ENCODE measurements at places on chromosomes 7 and 10. TPM values are rescaled to one million over a fixed set of nuclear protein-coding genes. Genes with fewer than 3 reads are reported as not detected.

DNA sequence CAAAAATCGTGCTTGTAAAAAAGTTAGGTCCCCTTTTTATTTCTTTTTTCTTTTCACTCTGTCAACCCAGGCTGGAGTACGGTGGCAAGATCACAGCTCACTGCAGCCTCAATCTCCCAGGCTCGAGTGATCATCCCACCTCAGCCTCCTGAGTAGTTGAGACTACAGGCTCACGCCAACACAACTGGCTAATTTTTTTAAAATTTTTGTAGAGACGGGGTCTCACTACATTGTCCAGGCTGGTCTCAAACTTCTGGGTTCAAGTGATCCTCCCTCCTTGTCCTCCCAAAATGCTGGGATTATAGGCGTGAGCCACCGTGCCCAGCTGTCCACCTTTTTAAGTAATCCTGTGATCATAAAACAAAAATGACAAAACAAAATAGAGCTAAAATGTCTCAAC lies 19.4 kb upstream of the ARHGAP12 start:
- no peak for DNase-seq

GRCh38 chr7:88073626-88074025 lies 139.6 kb downstream of the ADAM22 start:
- DNase-seq, result no peak

GRCh38 chr7:121187676-121188075 lies 141.1 kb upstream of the WNT16 start:
- no peak for DNase-seq

DNA sequence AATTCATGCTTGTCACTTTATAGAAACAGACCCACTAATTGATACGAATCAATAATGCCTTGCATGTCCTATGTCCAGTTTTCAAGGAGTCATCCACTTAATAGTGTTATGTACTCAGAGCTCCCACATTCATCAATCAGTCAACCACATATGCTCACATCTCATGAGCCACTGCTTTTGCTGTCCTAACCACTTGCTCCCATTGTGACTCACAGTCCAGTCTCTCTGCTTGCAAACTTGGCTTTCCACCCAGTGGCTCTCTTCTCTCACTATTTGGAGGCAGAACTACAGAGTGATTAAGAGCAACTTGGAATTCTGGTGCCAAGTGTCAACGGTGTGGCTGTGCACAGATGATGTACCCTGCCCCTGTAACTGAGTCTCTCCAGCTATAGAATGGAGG lies 166.0 kb downstream of the SNX13 start:
- DNase-seq, result peak; percentile 91

- DNase-seq, result peak; percentile 51
Observed at GRCh38 chr7:137475966-137476365, 132.4 kb upstream of the PTN start.

GRCh38 chr10:71351087-71351486 lies 32.0 kb downstream of the SLC29A3 start:
- no peak for DNase-seq

- no peak for DNase-seq
Observed at GRCh38 chr10:44910602-44911001, 535 bp upstream of the TMEM72 start.

- no peak for DNase-seq
Observed at GRCh38 chr10:131050162-131050766, 261.3 kb downstream of the TCERG1L start.

- DNase-seq, result no peak
Observed at GRCh38 chr10:47378183-47378510, 5.9 kb downstream of the ZNF488 start.

- DNase-seq, result no peak
Observed at GRCh38 chr7:137934941-137935883, 66.7 kb downstream of the CREB3L2 start.

DNA sequence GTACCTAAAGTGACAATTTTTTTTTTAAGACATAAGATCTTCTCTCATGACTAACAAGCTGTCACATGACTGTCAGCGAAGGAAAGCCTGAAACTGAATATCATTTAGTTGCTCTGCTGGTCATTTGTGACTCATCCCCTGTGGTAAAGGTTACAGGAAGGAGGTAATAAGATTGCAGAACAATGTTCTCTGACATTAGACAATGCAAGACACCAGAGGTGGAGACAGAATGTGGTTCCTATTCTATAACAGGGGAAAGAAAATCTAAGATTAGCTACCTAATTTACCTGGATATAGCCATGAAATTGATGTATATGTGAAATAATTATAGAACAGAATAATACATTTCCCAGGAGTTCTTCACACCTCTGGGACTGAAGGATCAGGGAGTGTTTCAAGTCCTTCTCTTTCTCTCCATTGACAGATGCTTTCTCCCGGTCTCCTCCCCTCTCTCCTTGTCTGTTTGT lies 47.7 kb downstream of the LRGUK start:
- DNase-seq, result peak; percentile 89

Gene HIP1
- 20.9 TPM for total RNA-seq

Gene FFAR4
- not detected for total RNA-seq

Gene MUC12
- total RNA-seq, result 5.6 TPM
